ENCODE measurements at places on chromosomes 2 and 18.

- no peak for DNase-seq
These were observed 244.9 kb upstream of the PXDN start for GRCh38 chr2:1989216-1989615.

- no peak for DNase-seq
These were observed 13.1 kb downstream of the KLHL14 start for GRCh38 chr18:32759611-32760167.

- no peak for DNase-seq
These were observed 21.9 kb downstream of the TMEM177 start for GRCh38 chr2:119700866-119701265.

DNA sequence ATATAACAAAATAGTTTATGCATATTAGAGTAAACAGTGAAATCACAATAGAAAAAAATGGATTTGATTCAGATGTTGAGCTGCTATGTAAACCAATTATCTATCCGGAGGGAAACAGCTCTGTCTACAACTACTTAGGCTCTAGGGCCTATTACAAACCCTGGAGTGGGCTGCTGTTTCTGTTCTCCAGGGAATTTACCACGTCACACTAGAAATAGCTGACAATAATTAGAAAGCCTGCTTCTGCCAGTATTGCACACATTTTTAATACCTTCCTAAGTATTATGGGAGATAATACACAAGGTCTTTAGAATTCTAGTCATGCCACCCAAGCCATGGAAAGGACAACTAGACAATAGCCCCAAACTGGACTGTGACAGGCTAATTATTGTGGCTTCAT, 411.1 kb downstream of the FIGN start:
- no peak for DNase-seq

GRCh38 chr2:84958135-84959059, 12.6 kb upstream of the KCMF1 start:
- peak; percentile 99 for DNase-seq

DNA sequence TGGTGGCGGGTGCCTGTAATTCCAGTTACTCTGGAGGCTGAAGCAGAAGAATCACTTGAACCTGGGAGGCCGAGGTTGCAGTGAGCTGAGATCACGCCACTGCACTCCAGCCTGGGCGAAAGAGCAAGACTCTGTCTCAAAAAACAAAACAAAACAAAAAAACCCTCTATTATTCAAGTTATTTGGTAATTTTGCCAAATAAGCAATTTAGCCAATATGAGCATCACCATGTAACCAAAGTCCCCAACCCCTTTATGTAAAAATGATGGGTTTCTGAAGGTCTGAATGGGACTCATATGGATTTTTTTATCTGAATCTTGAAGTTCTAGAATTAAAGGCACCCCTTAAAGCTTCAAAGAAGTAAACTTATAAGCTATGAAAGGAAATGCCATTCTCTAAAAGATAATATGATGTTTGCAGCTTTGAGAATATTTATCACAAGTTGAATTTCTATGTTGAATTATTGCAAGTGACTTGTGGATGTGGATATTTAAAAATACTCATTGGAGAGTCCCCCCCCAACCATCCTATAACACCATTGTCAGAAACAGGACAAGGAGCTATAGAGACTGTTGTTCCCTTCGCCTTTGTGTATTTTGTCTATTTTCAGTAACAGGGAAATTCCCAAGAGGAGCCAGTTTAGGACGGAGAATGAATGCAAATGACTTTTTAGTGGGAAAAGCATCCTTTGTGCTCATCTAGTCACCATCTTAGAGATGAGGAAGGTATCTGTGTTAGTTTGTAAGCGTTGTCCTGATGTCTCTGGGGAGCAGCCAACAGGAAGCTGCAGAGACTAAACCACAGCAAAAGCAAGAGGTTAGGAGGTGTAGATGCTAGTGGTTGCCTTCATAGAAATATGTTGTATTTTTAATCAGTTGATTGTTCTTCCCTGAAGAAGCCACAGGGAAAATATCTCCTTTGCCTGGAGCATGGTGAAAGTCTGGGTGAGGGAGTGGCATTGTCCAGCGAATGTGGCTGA, 68.3 kb downstream of the TET3 start:
- DNase-seq = no peak

DNA sequence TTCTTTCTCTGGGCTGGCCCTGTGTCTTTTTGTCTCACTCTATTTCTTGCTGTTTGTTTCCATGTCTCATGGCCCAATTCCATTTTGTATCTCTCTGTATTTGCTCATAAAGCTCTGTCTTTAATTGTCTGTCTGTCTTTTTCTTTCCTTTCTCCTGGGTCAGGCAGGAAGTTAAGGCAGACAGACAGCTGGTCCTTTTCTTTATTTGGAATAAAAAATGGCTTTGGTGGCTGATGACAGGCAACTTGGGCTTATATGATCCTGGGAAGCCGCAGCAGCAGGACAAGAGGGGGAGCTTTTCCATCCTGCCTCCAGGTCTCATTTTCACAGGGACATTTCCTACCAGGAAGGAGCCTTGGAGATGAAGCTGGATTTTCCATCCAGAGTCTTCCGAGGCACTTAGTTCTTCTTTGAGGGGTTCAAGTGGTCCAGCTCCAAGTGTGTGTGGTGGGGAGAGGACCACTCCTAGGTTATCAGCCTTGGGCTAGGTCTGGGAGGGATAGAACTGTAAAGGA, 138.7 kb downstream of the TDRD15 start:
- no peak for DNase-seq

- no peak for DNase-seq
These were observed 179.6 kb downstream of the BARD1 start for GRCh38 chr2:214629875-214630274.

- DNase-seq = no peak
These were observed 312.8 kb upstream of the SALL3 start for GRCh38 chr18:78666666-78667335.

All from epithelial cell of prostate (primary cell).